Posterior vena cava (tissue), 2 donors: ENCODE measurements at places on chromosomes 16 and 17. TPM values are rescaled to one million over a fixed set of nuclear protein-coding genes. Genes with fewer than 3 reads are reported as not detected.

- DNase-seq, result no peak
These were observed 6.0 kb upstream of the NT5M start for GRCh38 chr17:17297217-17297616.

- DNase-seq, result no peak
These were observed 49.9 kb downstream of the MAP2K4 start for GRCh38 chr17:12070561-12070960.

Gene TEN1
- total RNA-seq, result 12.7 TPM

- no peak for DNase-seq
These were observed 80.8 kb downstream of the CNGB1 start for GRCh38 chr16:57889960-57890751.

GRCh38 chr16:84084570-84085270 is 32.0 kb downstream of the MBTPS1 start:
- DNase-seq, result no peak

Gene BCO1
- not detected for total RNA-seq

DNA sequence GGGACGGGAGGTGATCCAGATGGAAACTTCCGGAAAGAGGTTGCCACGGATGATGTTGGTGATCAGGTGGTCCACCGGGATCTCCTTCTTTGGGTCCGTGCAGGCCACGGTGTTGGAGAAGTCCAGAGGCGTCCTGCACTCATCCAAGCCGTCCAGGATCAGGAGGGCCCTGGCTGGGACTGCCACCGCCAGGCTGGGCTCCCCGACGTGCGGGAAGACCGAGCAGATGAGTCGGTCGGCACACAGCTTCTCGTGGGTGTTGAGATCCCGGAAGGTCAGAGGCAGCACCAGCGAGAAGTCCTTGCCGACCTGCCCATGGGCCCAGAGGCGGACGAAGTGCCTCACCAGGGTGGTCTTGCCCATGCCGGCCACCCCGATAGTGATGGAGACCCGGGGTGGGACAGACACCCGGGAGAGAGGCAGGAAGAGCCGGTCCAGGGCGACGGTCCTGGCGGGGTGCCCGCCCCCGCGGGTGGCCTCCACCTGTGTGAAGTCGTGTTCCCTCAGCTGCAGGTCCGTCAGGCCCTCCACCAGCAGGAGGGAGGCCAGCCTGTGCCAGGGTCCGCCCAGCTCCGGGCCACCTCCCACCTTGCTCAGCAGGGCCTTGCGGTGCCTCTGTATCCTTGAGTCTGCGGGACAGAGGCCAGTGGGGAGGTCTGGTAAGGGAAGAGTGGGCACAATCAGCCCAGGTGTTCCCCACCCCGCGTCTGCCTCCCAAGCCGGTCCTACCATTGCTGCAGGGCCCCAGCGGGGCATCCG is 12.9 kb downstream of the NLRC3 start:
- no peak for DNase-seq

DNA sequence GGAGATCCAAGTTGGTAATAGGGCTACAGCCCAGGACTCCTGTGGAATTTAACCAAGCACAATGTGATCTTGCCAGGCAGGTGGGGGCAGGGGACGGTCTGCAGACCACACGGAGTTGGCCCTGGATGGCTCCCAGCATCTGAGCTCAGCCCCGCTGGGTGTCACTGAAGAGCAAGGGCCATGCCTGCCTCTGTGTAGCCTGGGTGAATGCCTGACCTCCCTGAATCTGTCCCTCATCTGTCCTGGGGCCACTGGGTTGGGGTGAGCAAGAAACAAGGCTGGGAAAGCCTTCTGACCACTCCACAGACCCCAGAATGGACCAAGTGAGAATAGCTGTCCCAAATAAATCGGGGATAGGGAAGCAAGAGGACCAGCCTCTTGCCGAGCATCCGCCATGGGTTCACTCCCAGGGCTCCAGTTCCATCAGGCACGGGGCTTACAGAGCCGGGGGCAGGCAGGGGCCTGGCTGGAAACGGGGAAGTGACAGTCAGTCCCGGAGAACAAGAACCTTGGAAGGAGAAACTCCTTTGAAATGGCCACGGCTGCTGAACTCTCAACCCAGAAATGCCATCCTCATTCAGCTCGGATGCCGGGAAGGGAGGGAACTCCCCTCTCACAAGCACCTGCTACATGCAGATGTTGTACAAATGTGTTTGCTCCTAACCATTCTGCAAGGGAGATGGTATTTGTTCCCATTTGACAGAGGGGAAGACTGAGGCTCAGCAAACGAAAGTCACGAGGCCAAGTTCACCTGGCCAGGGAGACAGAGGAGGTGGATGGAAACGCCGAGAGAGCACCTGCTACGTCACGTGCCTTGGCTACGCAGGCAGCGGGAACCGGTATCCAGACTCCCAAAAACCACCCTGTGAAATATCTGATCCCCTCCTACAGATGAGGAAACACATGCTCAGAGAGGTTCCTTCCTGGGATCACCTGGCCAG is 50.0 kb downstream of the RMI2 start:
- DNase-seq, result peak; percentile 52

GRCh38 chr16:88777471-88778270 is 7.3 kb downstream of the PIEZO1 start:
- no peak for DNase-seq

- DNase-seq, result no peak
These were observed 1.7 kb upstream of the PGAP6 start for GRCh38 chr16:383326-384051.

DNA sequence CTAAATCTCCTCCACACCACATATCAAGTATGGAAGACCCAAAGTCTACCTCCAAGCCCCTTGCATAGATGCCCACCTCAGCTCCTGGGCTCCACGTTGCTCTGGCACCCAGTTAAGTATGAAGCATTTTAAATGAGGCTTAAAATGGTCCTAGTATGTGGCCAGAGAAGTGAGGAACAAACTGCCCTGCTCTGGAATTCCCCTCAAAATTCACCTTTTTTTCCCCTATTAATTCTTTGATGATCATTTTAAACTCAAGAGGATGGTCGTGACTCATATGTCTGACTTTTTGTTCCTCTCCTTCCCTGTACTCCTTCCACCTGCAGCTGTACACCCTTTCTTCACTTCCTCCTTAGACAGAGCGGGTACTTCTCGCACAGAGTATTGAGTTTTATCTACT is 234.5 kb upstream of the MYOCD start:
- DNase-seq, result no peak

DNA sequence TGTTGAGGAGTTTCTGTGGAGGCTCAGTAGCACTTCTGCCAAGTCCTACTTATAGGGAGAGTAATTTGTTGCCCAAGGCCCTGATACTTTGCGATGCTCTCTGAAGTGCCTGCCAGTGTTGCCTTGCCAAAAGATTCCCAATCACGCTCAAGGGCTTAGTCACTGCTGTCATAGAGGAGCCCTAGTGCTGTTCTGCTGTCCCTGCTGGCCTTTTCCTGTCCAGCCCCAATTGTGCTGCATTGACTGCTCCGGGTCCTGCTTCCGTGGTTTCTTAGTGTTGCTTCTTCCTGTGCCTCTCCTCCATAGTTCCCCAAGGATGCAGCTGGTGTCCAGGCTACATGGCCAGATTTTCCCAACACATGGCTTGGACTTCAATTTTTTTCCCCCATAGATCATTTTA is 13.9 kb downstream of the NUP93 start:
- no peak for DNase-seq

Gene KDM8
- 4.4 TPM for total RNA-seq

- no peak for DNase-seq
These were observed 622.1 kb upstream of the CDH5 start for GRCh38 chr16:65744401-65744800.

Gene SLC52A1
- total RNA-seq, result not detected

GRCh38 chr16:72959301-72959996 is 88.5 kb downstream of the ZFHX3 start:
- peak; percentile 58 for DNase-seq

Gene ZBTB4
- 67.9 TPM for total RNA-seq
